CD8-positive, alpha-beta memory T cell (primary cell): ENCODE measurements at places on chromosomes 12 and 14. TPM values are rescaled to one million over a fixed set of nuclear protein-coding genes. Genes with fewer than 3 reads are reported as not detected.

FERMT2 gene
- 0.93 TPM for total RNA-seq

PMEL gene
- total RNA-seq: 0.28 TPM

DPF3 gene
- total RNA-seq: 0.62 TPM

SDS gene
- total RNA-seq: 0.18 TPM

CLEC1B gene
- not detected for total RNA-seq

C12orf50 gene
- total RNA-seq: not detected
